ENCODE measurements at places on chromosomes 1 and 21.

GRCh38 chr1:56688522-56689026 lies 43.5 kb downstream of the PRKAA2 start:
- DNase-seq = no peak

GRCh38 chr1:155170101-155170785 lies 2.9 kb downstream of the KRTCAP2 start:
- DNase-seq = no peak

DNA sequence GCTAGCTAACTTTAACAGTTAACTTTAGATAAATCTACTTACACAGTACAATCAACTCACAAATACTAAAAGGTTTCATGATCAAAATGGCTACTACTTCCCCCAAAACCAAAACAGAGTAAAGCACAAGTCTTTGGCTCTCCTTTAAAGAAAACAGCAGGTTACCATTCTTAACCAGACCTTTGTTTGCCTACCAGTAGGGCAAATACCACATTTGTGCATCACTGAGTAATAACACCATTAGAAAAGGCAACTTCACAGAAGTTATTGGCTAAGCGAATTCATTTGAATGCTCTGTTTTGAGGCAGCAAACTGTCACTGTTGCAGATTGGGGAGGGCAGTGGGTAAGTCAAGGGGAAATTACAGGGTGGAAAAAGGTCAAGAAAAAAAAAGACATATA lies 17.3 kb upstream of the SERPINC1 start:
- DNase-seq = no peak

GRCh38 chr21:43917515-43918384 lies 52.7 kb downstream of the AGPAT3 start:
- DNase-seq = no peak

GRCh38 chr1:14951766-14952165 lies 201.8 kb upstream of the TMEM51 start:
- no peak for DNase-seq

GRCh38 chr1:52904927-52905698 lies 16.4 kb downstream of the ECHDC2 start:
- DNase-seq = no peak

GRCh38 chr1:181062836-181063428 lies 25.6 kb upstream of the IER5 start:
- DNase-seq = no peak

GRCh38 chr1:6198646-6199297 lies 623 bp downstream of the RPL22 start:
- DNase-seq = no peak
